ENCODE measurements at places on chromosomes 4 and X.

- peak; percentile 79 for DNase-seq
Measured at GRCh38 chr4:43337707-43338106, 445.2 kb downstream of the GRXCR1 start.

DNA sequence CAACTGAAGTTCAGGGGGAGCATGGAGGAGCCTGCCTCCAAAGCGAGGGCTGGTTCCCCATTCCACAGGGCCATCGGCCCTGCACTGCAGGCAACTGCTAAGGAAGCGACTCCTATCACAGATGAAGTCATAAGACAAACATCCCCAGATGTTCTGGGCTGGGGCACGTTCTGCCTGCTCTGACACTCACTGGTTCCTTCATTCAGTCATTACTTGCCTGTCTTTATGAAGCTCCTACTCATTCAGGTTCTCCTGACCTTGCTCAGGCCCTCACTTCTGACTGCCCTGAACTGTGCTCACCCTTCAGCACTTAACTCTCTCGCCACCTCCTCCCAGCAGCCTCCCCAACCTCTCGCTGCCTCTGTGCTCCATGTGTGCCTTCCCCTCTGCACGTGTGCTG lies 2.5 kb upstream of the SLC2A9 start:
- peak; percentile 50 for DNase-seq

DNA sequence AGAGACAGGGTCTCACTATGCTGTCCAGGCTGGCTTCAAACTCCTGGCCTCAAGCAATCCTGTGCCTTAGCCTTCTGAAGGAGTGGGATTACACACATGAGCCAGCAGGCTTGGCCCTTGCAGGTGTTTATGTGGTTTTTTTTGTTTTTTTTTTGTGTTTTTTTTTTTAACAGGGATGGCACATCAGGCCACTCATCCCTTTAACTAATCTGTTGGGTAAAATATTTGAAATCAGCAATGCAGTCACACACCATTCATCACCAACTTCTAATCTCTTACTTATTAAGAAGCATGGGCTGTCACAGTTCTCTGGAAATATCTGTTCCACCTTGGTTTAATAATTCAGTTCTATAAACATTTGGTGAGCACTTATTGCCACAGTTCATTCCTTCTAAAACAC lies 12.3 kb downstream of the CCDC160 start:
- no peak for DNase-seq

GRCh38 chr4:187088070-187088799 lies 364.6 kb upstream of the FAT1 start:
- no peak for DNase-seq

- peak; percentile 69 for DNase-seq
Measured at GRCh38 chr4:71184195-71184781, 154.5 kb upstream of the SLC4A4 start.

GRCh38 chr4:83732114-83732635 lies 196.3 kb downstream of the GPAT3 start:
- DNase-seq: no peak
